ENCODE measurements at places on chromosomes 2 and 18.

GRCh38 chr2:111707700-111708099 is 176.3 kb downstream of the ANAPC1 start:
- no peak for DNase-seq

- DNase-seq, result no peak
These were observed 315.0 kb upstream of the SLC39A10 start for GRCh38 chr2:195342061-195342460.

DNA sequence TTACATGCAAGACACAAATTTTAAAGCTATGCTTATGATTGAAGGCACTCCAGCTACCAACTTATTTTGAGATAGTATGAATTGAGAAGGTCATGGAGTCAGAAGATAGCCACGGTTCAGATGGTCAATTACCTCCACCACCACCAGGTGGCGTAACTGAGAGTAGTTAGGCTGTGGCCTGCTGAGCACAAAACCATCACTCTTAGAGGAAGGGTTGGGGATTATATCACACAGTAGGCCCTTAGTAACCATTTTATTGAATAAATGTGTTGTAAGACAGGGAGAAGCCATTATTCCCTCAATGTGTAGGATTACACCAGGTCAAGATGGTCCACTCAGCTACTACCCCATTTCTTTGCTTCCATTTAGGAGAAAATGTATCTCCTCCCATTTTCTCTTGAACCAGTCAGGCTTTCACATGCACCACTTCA is 18.8 kb downstream of the KLHL41 start:
- DNase-seq, result peak; percentile 88

DNA sequence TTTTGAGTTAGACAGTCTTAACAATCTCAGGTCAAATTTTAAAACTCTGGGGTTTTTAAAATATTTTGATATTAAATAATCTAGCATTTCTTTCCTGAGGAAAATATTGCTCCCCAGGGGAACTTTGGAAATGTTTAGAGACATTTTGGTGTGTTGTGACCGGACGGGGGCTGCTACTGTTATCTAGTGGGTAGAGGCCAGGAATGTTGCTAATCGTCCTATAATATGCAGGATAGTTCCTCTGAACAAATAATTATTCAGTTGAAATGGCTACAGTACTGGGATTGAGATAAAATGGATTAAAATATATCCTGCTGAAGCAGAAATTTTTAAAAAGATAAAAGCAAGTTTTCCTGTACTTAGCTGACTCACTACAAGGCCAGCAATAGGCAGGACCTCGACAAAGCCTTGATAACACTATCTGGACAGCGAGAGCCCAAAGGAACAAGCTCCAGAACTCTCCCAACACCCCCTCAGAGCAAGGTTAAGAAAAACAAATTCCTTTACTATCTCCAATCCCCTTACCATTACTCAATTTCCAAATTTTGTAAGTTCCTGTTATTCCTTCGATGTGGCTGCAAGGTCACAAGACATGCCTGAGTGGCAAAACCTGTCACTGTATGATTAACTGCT is 1407.4 kb downstream of the SUCLG1 start:
- no peak for DNase-seq

- DNase-seq, result no peak
These were observed 1.4 kb upstream of the XRCC5 start for GRCh38 chr2:216107760-216108159.

GRCh38 chr2:51667679-51668078 is 635.7 kb upstream of the NRXN1 start:
- DNase-seq, result no peak

DNA sequence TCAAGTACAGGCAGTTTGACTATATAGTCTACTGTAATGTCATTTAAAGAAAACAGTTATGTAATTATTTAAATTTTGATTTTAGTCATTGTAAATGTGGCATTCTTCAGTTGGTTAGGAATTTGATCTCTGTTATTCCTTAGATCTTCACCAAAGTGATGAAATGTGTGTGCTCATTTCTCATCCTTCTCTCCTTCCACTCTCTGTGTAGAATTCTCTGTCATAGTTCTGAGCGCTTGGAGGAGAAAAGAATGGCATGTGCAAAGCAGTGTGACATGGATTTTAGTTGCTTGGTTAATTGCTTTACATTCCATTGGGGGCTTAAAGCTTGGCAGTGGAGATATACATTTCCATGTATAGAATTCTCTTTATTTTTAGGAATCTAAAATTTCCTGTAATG is 14.8 kb downstream of the PIK3C3 start:
- DNase-seq, result no peak

- DNase-seq, result peak; percentile 92
These were observed 20.8 kb upstream of the TNP1 start for GRCh38 chr2:216880509-216881184.

DNA sequence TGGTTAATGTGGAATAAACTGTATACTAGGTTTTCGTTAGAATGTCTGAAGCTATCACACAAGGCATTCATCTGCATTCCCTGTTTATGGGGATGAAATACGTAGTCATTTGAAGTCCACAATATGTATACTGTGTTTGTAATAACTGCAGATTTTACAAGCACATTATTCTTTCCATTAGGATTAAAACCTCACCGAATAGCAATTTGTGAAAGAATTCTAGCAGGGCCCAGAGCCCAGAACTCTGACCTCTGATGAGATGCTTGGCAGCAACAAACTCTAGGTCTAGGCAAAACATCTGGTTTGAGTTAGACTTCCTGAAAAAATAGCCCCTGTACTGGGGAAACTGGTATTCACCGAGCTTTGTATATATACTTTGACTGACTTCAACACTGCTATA is 158.2 kb downstream of the SRBD1 start:
- DNase-seq, result no peak

- DNase-seq, result no peak
These were observed 43.0 kb upstream of the RAB6C start for GRCh38 chr2:129936334-129936934.

- no peak for DNase-seq
These were observed 50.9 kb downstream of the CYP27C1 start for GRCh38 chr2:127169066-127169660.

DNA sequence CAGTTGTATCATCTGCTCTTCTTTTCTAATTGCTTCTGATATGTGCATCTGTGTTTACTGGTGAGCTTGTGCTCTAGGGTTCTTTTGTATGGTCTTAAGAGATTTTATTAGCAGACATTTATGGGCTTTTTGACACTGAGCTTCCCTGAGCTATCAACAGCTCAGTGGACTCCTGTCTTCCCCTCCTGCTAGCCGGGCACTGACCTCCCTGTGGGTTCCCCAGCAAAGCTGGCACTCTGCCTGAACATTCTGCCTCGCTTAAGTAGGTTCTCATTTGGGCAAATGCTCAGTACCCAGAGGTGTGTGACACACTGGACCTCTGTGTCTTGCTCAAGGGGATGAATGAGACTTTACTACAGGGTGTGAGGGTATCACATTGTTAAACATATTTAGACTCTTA is 15.8 kb downstream of the TRAF3IP1 start:
- no peak for DNase-seq
